ENCODE measurements at places on chromosomes 6 and 20.
A peak's percentile ranks its signal among the peaks of the same experiment; 100 is the strongest.

DNA sequence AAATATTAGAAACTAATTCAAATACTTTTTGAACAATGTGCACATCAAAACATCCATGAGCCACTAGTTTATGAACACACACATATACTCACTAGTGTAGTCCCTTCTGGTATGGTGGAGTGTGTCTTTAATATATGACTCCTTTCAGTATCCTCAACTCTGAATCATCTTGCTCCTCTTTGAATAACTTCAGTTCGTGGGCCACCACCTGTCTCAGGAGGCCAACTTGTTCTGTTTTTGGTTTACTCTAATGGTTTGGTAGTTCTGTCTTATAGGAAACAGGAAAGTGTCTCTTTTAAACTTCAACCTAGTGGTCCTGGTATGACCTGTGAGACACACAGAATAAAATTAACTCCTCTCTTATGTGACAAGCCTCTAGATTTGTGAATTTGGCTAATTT, 55.6 kb downstream of the ZNF292 start:
- DNase-seq: no peak

DNA sequence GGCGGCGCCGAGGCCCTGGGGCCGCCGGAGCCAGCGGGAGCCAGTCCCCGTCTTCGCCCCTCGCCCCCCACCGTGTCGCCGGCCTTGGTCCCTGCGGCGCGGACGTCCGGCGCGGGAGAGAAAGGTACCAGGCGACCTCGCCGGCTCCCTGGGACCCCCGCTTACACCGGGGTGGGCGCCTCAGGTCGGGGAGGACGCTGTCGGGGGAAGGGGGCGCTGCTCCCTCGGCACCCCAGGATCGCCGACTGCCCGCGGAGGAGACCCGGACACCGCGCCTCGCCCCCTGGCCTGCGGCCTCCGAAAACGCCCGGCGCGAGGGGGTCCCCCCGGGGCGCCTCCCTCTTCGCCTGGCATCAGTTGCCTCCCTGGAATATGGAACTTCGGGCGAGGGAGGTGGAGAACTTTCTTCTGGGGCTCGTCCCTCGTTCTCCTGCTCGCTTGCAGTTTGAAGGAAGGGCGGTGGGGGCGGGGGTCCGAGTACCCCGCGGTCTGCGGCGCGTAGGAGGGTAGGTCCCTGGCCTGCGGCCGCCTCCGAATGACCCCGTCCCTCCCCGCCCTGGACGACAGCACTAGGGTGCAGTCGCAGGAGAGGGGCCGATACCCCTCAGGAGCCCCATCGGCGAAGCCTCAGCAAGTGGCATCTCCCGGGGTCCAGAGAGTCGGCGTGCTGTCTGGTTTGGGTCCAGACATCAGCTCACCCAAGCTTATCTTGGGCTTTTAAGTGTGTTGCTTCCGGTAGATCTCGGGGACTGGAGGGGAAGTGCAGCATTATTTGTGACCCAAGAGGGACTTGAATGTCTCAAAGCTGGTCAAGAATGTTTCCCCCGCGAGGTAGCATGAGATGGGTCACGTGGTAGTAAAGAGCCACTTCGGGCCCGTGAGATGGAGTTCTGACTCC, 549 bp downstream of the ANKRD6 start:
- no peak for DNase-seq

DNA sequence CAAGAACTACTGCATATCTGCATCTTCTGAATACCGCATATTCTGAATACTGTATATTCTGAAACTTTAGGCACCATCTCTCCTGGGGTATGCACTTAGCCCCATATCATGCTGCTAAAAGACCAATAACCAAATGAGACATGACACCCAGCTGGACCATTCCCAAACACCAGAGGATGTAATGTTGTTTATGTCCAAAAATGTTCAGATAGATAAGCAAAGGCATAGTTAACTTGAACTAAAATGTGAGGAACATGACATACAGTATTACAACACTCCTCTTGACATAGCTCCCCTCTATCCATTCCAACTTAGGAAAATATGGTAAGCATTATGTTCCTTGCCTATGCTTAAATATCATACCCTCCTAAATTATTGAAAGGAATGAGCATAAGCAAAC, 127.3 kb downstream of the TENT5A start:
- DNase-seq: no peak

DNA sequence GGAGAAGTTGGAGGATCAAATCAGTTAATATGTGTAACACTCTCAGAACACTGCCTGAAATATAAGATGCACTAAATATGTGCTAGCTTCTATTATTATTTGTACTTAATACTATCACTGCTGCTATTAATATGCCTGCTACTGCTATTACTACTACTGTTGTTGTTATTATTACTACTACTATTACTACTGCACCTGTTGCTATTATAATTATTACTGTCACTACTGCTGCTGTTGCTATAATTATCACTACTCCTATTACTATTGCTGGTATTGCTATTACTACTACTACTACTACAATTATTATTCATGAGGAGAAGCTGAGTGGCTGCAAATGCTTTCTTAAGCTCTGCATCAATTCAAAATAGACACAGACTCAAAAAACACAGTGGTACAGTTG, 16.7 kb upstream of the SSTR4 start:
- no peak for DNase-seq

DNA sequence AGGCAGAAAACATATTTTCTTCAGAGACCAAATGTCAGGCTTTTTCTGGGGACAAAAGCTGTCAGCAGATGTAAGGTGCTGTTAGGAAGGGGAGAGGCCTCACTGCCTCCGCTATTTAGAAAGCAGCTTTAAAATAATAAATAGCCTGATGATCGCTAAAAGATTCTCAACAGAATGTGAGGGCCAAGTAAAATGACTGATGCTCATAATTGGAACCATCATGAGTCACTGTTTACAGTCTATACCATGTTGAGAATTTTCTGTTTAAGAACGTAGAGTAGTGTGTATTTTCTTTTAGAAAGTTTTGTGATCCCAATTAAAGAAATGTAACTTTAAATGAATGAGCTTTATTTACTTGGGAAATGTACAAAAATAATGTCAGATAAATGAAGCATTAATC, 220.0 kb downstream of the CLIC5 start:
- DNase-seq: no peak

DNA sequence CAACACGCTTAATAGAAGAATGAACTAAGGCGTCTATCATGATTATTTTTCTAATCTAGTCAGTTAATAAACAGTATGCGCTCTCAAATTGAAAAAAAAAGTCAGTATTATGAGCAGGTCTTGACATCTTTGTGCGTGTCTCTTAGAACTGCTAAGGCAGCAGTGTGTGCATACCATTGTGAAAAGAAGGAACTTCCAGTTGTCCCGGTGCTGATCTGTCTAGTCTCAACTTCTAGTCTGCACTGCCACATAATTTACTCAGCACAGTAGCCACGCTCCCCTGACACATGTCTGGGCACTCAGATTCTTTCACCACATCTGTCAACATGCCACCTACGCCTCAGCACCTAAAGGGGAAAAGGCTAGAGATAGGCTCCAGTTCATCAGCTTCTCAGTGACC, 61.1 kb upstream of the SPDEF start:
- DNase-seq: no peak

GRCh38 chr6:113634352-113635163, 222.6 kb upstream of the MARCKS start:
- DNase-seq: no peak

GRCh38 chr6:22146931-22147701, 149.7 kb downstream of the PRL start:
- DNase-seq: no peak

DNA sequence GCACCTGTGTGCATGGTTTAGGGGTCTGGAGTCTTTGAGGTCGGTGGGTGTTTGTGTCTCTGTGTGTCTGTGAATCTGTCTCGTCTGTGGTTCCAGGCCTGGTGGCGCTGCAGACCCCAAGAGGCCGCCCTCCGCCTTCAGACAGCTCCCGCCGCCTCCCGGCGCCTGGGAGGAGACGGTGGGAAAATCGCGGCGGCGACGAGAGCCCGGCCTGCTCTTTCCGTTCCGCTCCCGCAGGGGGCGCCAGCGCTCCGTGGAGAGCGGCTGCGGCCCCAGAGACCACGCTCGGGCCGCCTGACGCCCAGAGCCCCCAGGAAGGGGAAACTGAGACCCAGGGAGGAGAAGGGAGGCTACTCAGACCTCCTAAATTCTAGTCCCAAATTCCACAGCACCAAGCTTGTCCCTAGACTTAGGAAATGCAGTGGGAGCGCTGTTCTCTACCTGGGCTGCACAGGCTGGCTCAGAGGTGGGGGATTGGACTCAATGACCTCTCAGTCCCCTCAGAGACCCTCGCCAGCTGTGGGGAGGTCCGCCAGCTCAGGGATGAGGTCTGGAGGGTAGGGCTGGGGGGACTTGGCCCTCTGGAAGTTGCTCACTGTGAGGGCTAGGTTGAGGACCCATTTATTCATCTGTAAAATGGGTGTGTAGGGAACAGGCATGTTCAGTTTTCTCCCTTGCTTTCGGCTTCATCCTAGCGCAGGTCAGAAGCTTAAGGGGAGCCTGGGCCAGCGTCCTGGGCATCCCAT, 36.9 kb upstream of the BLCAP start:
- DNase-seq: no peak

DNA sequence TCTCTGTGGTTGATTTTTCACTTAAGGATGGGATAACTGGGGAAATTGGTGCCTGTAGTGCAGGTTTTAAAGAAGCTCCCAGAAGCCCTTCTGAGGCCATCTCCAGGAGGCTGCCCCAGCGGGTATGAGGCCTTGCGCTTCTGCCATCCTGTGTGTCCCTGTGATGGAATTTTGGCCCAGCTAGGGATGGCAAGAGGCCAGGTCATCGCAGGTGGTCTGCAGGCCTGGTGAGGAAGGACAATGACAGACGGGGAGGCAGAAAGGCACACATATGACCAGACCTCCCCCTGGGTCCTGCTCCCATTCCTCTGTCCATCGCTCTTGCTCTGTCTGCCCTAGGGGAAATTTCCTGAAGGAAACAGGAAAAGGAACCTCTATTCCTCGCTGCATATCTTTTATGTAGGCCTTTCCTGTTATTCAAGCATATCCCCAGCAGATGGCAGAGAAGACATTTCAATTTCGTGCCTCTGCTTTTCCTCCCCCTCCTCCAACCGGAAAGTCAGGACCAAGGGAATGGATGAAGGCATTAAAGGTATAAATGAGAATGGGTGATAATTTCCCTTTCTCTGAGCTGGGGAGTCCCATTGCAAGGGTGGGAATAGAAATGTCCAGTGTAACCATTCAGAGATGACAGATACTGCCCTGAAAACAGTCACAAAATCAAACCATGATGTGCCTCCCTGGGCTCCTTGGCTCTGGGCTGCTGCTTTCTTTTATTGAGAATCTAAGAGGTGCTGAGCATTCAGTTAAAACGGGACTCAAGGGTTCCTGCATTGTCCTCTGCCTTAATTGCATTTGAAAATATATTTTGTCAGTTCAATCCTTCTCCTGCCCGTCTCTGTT, 17.6 kb upstream of the HLA-F start:
- DNase-seq: no peak

- peak; percentile 53 for DNase-seq
Observed at GRCh38 chr20:19932170-19932667, 84.9 kb upstream of the NAA20 start.

GRCh38 chr6:31140643-31141042, 1.8 kb upstream of the PSORS1C2 start:
- no peak for DNase-seq

DNA sequence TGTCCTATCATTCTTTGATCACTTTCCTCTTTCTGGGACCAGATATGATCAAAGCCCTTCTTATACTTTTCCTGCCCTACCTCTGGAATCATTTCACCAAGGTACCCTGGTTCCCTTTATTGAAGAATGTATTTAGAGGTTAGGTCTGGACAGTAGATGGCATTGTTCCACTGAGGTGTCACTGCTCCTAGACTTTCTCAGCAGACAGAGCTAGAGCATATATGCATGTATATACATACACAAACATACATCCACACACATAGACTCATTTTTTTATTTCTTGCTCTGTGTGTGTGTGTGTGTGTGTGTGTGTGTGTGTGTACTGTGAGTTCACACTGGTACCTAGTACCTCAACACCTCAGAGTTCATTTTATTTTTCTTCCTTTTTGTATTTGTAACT, 40.9 kb downstream of the PTPRA start:
- DNase-seq: no peak

GRCh38 chr20:16758454-16759180, 10.5 kb downstream of the OTOR start:
- DNase-seq: no peak

DNA sequence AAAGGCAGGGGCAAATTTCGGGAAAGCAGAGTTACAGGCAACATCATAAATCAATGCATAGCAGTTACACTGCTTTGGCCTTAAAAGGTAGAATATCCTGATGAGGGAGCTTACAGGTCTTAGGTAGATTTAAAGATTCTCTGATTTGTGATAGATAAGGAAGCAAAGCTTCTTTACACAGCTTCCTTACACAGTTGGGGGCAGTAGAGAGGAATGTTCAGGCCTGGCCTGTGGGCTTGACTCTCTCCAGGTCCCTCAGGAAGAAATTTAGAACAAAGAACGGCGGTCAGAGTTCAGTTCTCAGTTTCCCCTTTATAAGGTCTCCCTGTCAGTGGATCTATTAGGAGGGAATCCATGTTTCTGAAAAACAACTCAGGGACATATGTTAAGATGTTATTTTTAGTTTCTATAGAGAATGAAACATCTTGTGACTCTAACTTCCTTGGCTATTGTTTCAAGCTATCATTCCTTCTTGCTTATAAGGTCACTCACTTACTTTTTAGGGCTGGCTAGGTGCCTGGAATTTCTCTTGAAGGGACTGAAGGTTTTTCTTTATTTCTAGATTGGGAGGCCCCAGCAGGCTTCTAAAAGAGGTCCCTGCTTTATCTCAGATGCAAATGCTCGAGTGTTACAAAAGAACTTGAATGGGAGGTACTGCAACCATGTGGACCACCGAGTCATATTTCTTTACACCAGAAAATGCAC, 11.8 kb downstream of the HLA-B start:
- no peak for DNase-seq

GRCh38 chr20:7687065-7687464, 253.2 kb downstream of the HAO1 start:
- DNase-seq: no peak

GRCh38 chr6:14857501-14857900, 388.4 kb upstream of the JARID2 start:
- DNase-seq: no peak

GRCh38 chr6:54262499-54262898, 45.7 kb upstream of the TINAG start:
- DNase-seq: no peak

- no peak for DNase-seq
Observed at GRCh38 chr6:145844933-145845540, 30.4 kb upstream of the FBXO30 start.

DNA sequence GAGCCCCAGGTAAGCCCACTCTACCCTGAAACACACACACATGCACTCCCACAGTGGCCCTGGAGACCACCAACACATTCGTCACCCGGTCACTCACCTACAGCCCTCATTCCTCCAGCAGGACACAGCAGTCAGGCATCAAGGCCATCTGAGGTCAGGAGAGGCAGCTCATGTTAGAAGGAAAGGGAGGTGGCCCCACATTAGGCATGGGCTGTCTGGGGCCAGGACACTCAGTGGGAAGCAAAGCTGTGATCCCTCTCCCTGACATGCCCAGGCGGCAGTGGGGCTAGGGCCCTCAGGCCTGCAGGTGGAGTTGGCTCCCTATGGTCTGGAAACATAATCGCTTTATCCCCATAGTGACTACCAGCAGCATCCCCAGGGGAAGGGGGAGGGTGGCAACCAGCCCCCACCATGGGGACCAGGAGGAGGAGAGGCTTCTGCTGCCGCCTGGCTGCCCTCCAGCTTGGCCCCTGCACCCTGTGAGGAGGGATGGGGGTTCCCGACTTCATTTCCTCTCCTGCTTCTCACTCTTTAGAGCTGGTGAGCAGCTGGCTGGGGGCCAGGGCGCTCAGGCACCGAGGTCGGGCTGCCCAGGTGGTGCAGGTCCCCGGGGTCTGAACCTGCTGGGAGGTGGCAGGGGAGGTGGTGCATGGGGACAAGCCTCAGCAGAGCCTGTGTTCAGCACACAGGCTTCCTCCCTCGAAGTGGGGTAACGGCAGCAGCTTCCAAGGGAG, 76.6 kb upstream of the CST7 start:
- no peak for DNase-seq

Measured in non-pigmented ciliary epithelial cell (primary cell).